ENCODE measurements at places on chromosomes 13 and 19.

- no peak for DNase-seq
Observed at GRCh38 chr19:19304186-19304965, 15.9 kb downstream of the SUGP1 start.

DNA sequence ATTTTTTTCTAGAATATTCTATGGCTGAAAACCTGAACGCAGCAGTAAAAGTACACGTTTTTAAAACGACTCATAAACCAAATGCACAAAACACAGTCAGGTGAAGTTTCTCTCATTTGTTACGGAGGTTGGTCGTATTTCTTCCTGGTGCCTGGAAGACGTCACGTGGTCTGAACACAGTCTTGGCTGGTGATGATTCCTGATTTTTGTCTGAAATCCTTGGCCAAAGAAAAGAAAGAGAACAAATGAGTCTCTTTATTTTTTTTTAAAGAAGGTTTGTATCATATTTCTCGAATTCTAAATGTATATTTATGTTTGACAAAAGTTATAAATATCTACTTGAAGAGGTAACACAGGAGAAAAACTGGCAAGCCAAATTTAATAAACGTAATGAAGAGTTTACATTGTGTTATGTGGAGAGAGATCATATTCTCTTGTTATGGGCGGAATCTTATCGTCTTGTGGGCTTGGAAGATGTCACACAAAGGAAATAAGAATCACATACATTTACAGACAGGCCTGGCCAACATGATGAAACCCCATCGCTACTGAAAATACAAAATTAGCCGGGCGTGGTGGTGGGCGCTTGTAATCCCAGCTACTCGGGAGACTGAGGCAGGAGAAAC is 10.0 kb upstream of the PNMA8A start:
- DNase-seq, result no peak

- DNase-seq, result no peak
Observed at GRCh38 chr19:15680478-15681322, 7.8 kb downstream of the CYP4F12 start.

DNA sequence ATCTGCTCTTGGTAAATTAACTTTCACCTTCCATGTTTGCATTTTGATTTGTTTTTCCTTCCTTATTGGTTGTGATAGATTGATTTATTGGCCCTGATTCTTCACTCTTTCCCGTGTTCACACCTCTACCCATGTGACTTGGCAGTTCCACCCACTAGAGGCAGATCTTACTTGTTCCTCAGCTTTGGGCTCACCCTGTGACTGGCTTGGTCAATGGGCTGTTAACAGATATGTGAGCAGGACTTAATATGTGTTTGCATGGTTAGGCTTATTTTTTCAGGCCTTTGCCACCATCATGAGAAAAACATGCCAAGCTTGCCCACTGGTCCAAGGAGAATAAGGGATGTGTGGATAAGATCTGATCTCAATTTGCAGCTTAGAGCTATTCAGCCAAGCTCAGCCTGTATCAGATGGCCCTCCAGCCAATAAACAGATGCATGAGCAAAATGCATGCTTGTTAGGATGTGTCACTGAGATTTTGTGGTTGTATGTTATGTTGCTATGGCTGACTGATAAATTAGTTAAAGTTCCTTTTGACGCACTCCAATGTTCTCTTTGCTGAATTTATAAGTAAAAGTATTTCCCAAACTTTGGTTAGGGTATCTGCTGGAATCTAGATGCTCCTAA is 48.0 kb downstream of the RGCC start:
- DNase-seq, result no peak

DNA sequence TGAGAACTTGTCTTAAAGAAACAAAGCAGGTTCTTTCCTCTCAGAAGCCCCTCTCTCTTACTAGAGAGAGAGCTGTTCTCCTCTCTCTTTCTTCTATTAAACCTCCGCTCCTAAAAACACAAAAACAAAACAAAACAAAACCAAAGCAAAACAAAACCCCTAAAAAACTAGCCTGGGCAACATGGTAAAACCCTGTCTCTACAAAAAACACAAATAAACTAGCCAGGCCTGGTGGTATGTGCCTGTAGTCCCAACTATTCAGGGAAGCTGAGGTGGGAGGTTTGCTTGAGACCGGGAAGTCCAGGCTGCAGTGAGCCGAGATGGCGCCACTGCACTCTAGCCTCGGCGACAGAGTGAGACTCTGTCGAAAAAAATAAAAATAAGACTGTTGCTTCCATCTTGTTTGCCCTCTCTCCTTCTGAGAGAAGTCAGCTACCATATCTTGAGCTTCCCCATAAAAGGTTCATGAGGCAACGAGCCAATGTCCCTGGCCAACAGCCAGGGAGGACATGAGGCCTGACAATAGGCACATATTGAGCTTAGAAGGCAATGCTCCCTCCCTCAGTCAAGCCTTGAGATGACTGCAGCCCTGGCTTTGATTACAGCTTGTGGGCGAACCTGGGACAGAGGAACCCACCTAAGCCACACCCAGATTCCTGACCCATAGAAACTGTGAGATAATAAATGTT is 17.5 kb upstream of the FLT3 start:
- no peak for DNase-seq
